Glutamatergic neuron (in vitro differentiated cells): ENCODE measurements at places on chromosomes 1 and 21.

- peak; percentile 64 for DNase-seq
Observed at GRCh38 chr1:58432851-58433668, 113.5 kb downstream of the OMA1 start.

GRCh38 chr1:67672260-67672803 is 12.7 kb upstream of the GADD45A start:
- DNase-seq = no peak

DNA sequence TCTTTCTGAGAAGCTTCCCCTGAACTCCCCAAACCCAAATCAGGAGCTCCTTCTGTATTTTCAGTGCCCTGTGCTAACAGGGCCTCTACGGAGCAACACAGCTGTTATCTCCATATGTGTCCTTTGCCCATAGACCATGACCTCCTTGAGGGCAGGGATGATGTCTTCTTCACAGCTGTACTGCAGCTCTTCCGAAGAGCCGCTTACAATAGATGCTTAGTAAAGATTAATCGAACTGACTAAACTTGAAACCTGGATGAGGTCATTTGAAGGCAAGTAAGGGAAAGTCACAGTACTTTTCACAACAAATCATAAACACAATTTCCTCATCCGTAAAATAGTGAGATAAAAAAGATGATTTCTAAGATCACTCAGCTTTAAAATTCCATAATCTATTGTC is 4.4 kb upstream of the KCNN3 start:
- no peak for DNase-seq

- DNase-seq = no peak
Observed at GRCh38 chr1:226066415-226067078, 4.0 kb downstream of the H3-3A start.

GRCh38 chr1:220786057-220786336 is 716 bp upstream of the MTARC1 start:
- DNase-seq = no peak

- DNase-seq = no peak
Observed at GRCh38 chr1:2882966-2883696, 81.6 kb upstream of the TTC34 start.

- no peak for DNase-seq
Observed at GRCh38 chr1:85572574-85572973, 8.0 kb upstream of the CCN1 start.

DNA sequence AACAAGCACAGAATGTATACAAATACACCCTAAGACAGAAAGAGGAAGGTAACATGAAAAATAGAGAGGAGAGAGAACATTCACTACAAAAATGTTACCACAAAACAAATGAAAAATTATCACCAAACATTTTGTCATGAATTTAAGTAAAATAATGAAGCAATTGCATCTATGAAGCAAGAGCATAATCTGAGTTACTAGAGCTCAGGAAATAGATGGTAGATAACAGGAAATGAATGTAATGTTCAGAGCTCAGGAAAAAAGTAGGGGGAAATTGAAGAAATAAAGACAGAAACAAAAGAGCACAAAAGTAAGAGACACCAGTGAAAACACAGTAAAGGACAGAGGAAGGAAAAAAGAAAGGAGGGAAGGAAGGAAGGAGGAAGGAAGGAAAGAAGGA is 19.4 kb downstream of the SEC16B start:
- DNase-seq = no peak

- no peak for DNase-seq
Observed at GRCh38 chr1:8818325-8818775, 910 bp upstream of the RERE start.
